Fibroblast of skin of right quadriceps (primary cell): ENCODE measurements at places on chromosomes 1 and 21.

GRCh38 chr1:162389021-162389818 lies 7.7 kb downstream of the C1orf226 start:
- DNase-seq = no peak

- no peak for DNase-seq
Measured at GRCh38 chr1:65719391-65719790, 73.3 kb upstream of the PDE4B start.

DNA sequence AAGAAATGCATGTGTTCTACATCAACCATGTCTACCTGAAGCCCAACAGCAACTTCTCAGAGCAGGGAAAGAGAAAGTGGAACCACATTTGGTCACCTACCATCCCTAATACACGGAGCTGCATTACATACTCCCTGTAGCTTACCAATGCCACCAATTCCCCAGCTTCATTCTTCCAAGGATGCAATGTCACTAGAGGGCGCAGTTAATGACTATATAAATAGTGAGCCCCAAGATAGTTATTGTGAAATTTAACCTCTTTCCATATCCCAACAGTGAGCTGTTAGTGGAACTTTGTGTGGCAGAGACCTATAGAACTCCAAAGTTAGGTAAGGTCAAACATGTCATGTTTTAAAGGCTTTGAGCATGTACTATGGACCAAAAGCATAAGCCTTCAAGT lies 618.3 kb downstream of the SMYD3 start:
- peak; percentile 35 for DNase-seq

- no peak for DNase-seq
Measured at GRCh38 chr1:155514582-155515187, 47.9 kb downstream of the ASH1L start.

DNA sequence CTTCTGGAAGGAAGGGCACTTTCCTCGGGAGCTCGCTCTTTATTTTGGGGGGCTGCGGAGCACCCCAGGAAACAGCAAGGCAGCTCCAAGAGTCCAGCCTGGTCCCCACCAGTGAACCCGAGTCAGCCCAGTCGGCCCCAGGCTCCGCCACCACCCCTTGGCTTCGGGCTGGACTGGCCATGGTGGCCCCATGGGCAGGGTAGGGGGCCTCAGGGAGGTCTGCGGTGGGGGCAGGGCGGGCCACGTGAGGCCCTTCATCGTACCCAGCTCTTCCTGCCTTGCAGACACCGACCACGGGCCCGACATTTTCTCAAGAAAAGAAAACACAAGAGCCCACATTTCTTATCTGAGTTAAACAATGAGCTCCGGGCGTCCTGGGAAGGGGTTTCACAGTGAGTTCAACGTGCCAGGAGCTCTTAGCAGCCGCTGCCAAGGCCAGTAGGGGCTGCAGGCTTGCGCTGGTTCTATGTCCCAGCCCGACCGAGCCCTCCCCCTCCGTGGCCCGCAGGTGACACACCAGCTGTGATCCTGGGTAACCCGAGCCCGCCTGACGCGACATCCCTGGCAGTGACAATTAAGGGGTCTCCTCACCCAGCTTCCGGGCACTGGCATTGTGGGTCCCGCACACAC lies 66.2 kb downstream of the PRDM16 start:
- no peak for DNase-seq

GRCh38 chr1:58597996-58598395 lies 20.9 kb upstream of the TACSTD2 start:
- no peak for DNase-seq

DNA sequence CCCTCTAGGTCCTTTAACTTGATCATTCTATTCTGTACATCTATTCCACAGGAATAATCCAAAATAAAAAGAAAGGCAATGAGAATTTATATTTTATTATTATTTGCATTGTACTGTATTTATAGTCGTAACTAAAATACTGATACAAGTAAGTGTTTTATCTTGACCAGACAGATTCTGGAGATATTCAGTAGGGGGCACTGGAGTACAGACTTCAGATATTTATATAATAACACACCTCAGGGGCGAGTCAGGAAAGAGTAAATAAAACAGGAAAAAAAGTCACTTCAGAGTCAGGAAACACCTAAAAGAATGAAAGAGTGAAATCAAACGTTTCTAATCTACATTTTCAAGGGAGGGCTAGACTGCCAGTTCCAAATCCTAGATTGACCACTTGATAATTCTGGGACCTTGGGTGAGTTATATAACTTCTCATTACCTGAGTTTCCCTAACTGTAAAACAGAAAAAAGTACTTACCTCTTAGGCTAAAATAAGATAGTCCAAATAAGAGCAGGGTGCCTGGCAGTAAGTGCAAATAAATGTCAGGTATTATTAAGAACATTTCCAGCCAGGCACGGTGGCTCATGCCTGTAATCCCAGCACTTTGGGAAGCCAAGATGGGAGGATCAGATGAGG lies 31.1 kb upstream of the MTF1 start:
- peak; percentile 31 for DNase-seq

GRCh38 chr1:69755647-69756046 lies 187.9 kb downstream of the LRRC7 start:
- DNase-seq = no peak

DNA sequence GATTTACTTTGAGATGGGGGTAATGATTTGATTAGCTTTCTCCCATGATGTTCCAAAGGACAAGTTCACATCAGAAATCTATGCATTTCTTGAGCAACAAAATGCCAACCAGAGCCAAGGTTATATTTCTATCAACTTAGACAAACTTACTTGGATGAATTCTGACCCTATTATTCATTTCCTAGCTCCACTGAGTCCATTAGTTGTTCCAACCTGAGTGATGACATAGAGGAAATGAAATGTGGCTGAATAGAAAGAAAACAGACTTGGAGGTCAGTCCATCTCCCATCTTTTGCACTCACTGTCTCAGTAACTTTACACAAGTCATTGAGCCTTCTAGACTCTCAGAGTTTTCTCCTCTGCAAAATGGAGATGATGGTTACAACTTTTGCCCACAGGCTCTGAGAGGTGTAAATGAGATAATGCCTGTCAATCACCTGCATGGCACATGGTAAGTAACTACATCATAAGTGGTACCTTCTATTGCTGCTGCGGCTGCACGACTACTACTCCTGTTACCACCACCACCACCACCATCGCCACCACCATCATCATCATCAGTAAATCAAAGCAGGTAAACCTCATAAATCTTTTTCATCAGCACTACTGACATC lies 98.2 kb downstream of the PTPN14 start:
- peak; percentile 81 for DNase-seq

DNA sequence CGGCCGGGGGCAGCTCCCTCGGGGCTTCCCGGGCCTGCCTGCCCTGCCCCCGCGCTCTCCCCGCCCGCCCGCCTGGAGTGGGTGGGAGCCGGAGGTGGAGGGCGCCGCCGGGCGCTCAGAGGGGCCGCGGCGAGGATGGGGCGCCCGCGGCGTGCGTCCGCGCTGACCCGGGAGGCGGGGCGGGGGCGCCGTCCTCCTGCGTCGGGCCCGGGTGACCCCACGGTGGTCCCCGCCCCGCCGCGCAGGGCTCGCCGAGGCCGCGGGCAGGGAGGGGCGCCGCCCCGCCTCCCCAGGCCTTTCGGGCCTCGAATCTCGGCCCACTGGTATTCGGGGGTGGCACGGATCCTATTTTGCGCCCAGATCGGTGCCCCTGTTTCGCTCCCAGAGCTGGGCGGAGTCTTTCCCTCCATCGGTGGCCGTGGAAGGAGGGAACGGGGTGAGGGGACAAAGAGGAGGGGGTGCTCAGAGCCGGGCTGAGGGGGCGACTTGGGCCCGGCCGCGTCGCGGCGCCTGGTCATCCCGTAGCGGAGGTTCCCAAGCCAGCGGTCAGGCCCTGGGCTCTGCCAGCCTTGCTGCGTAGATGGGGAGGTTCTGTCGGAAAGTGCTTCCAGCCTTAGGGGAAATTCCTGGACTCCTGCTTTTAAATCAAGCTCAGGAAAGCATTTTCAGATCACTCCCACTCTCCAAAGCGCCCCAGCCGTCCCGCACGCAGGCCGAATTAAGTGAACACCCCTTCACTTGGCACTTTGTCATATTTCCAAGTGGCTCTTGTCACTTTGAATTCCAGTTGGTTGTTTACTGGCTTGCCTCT lies 545 bp downstream of the PATJ start:
- DNase-seq = peak; percentile 37

- DNase-seq = peak; percentile 54
Measured at GRCh38 chr1:22039594-22040285, 12.8 kb upstream of the CDC42 start.

- DNase-seq = no peak
Measured at GRCh38 chr1:2356911-2357845, 34.2 kb downstream of the MORN1 start.

- DNase-seq = no peak
Measured at GRCh38 chr1:160429702-160430535, 29.6 kb downstream of the VANGL2 start.

DNA sequence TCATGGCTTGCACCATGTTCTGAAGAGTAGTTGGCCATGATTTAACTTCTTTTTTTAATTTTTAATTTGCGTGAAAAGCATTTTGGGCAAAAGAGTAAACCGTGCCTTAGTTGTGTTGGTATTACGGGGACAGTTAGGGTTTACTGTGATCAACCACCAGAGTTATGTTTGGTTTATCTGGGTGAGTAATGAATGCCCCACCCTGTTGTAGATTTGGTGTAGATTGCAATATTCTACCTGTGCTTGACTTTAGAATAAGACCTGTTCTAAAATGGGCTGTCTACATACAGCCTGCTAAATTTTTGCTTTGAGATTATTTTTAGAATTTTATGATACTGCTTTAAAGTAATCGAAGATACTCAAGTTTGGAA lies 1.4 kb downstream of the USP25 start:
- DNase-seq = no peak

DNA sequence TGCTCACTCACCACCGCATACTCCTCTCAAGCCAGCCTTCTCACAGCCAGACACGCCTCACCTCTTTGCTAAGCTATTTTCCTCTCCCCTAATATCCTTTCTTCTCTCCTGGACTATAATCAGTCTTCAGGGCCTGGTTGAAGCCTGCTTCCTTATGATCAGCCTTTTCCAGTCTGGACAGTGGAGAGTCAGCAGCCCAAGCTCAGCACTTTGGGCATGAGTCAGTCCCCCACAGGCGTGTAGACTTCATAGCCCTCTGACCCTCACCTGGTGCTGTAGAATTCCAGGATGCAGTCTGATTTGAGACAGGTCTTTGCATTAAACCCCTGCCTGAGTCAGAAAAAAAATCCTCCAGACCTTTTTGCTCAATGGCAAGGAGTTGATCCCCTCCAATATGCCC lies 2.5 kb downstream of the HPCAL4 start:
- no peak for DNase-seq

DNA sequence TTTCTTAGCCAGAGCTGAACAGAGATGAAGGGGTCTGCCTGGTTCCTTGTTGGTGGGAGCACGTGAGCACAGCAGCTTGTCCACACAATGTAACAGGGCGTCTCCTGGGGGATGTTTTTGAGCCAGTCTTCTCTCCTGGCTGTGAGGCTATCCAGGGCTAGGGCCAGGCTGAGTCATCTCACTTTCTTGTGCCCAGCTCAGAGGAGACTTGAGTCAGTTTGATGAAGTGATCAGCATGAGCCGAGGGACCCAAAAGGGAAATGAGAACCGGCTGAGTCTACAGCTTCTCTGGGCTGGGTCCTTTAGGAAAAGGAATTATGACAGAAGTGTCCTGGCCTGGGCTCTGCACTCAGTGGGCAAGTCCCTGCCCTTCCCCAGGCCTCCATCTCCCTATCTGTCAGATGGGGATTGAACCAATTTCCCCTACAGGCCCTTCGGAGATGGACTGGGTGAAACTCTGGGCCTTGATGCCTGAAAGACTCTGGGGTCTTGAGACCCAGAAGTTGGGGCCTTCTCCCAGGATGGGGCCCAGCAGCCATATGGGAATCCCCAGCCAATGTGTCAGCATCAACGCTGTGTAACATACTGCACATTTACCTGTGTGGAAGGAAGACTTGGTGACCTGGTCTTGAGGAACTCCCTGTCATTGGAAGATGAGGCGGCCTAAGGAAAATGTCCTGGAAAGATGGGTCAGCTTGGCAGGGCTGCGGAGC lies 36.6 kb downstream of the DMRTB1 start:
- DNase-seq = no peak

DNA sequence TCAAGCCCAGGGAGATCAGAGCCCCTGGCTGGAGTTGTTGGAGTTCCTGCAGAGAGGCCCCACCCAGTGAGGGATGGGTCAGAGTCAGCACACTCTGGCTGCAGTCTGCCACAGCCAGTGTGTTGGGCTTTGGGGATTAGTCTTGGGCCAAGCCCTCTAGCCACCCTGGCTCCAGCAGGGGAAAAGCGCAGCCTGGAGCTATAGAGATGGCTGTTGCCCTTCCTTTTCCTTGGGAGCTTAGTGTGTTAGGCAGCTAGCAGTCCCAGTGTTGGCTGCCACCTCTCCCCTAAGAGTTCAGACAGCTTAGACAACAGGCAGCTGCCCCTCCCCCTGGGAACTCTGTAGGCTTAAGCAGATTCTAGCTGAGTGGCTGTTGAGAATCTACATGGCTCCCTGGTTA lies 45.1 kb downstream of the DPT start:
- no peak for DNase-seq

GRCh38 chr1:166884040-166884642 lies 8.1 kb upstream of the TADA1 start:
- DNase-seq = peak; percentile 3

DNA sequence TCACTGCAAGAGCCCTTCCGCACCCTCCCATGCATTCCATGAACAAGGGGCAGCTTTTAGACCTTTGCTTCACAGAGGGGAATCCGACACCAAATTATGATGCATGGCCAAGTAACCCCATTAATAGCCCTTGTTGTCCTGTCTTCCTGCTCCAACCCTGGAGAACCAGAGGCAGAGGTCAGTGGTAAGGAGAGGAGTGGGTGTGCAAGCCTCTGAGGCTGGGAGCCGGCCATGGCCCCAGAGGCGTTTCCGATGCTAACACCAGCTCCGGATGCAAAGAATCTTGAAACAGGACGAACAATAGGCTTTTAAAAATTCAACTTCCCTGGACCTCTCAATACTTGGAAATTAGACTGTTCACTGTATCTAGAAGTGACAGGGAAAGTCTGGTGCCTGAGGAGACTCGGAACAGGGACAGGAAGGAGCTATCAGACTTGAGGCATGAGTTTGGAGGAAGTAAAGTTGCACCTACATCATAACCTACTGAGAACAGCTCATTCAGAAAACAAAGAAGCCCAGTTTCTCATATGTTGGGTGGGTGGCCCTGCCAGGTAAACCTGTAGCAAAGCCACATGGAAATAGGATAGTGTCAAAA lies 101.2 kb upstream of the ERG start:
- DNase-seq = no peak

GRCh38 chr1:21175324-21175669 lies 1.4 kb downstream of the EIF4G3 start:
- DNase-seq = peak; percentile 41

DNA sequence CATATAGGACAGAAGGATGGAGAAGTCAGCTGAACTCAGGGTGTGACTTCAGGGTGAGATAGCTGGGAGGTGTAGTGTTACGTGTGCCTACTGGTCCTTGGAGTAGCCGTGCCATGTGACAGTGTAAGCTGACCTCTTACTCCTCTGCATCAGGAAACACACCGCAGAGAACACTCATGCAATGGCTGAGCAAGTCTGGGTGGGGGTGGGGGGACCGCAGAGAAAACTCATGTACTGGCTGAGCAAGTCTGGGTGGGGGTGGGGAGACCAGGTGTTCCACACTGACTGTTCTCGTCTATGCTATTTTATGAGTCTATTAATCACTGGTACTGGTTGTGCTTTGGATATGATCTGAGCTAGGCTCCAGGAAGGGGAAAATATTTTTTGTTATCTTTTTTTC lies 233.1 kb downstream of the PAPPA2 start:
- DNase-seq = peak; percentile 64
